ENCODE measurements at places on chromosomes 6 and 20. TPM values are rescaled to one million over a fixed set of nuclear protein-coding genes. Genes with fewer than 3 reads are reported as not detected.

Gene FHL5
- total RNA-seq: not detected

GRCh38 chr20:39660226-39660625, 698.1 kb downstream of the DHX35 start:
- no peak overlapping the region for H3K4me3 ChIP-seq
- no peaks in the 10 kb centered on the region for H3K27me3 ChIP-seq
- DNase-seq: no peak
- H3K36me3 ChIP-seq: no peaks in the 10 kb centered on the region
- no peaks in the 10 kb centered on the region for H3K4me1 ChIP-seq
- H3K27ac ChIP-seq: no peak overlapping the region

DNA sequence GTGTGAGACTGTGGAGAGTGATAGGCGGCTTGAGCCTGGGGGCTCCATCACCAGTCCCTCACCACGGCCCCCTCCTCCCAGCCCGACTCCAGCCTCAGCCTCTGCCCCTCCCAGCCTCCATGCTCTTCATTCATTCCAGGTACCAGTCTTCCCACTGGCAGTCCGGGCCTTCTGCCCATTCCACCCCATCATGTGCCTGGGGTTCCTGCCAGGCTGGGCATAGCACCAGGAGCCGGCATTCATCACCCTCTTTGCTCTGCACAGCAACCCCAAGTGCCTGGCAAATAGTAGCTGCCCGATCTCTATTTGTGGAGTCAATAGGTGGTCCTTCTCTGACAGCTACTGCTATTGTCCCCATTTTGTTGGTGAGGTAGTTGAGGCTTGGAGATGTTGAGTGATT, 39.6 kb upstream of the GTSF1L start:
- no peak for DNase-seq
- no peaks in the 10 kb centered on the region for H3K27me3 ChIP-seq
- H3K36me3 ChIP-seq: no peaks in the 10 kb centered on the region
- no peaks in the 10 kb centered on the region for H3K4me1 ChIP-seq

DNA sequence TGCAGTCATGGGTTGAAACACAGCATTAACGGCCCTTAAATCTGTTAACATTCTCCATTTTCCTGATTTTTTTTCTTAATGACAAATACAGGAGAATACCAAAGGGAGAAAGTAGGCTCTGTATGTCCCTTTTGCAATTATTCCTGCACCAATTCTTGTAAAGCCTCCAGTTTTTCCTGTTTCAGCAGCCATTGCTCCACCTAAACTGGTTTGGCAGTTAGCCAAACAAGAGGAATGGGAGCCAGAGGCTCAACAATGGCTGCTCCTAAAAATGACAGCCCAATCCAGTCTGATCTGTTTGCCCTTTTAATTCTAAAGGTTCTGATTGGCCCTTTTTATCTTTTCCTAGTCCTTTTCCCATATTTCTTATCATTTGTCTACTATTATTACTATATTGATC, 284.2 kb upstream of the SGK1 start:
- H3K36me3 ChIP-seq: peaks cover 16% of the 10 kb centered on the region
- H3K27ac ChIP-seq: no peak overlapping the region
- DNase-seq: no peak

DNA sequence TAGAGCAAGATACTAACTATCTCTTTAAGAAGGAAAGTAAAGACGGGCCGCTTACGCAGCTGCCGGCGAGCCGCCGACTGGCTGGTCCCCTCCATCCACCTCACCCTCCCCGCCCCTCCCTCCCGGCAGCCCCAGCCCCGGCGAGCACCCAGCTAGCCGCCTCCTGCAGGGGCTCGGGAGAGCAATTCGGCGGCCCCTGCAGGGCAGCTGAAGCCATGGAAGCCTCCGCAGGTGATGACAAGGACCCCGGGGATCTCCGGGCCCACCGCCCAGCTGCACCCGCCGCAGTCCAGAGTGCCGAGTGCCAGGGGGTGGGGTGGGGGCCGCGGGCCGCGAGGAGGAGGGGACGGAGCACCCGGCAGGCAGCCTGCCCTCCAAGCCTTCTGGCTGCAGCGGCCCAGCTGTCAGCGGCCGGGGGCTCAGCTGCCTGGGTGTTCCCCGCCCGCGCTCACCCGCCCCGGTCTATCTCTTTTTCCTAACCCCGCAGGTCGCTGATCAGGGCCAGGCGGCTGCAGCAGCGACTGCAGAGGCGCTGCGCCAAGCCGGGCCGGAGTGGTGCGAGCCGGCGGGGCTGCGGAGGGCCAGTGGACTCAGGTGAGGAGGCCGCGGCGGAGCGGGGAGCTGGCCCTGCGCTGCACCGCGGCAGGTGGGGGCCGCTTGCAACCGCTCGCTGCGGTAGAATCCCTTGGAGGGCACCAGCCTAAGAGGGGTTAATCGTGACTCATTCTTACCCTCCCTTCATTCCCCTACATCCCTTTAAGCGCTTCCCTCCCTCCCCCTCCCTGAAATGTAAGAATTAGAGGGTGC, at the start of gene SNPH:
Gene SNPH (plus strand): TSS at position 128 of the 807 bp plus-strand sequence. CDS start 29,946 bp downstream, outside the sequence.
- no peak within 1 kb of the TSS for H3K27ac ChIP-seq
- no peaks in the 10 kb centered on the region for H3K27me3 ChIP-seq
- H3K36me3 ChIP-seq: no peaks in the 10 kb centered on the region
- DNase-seq: peak; percentile 82

GRCh38 chr20:13299401-13299800, 78.3 kb downstream of the ISM1 start:
- H3K27ac ChIP-seq: no peak overlapping the region
- no peak for DNase-seq
- no peaks in the 10 kb centered on the region for H3K4me1 ChIP-seq
- H3K36me3 ChIP-seq: no peaks in the 10 kb centered on the region

DNA sequence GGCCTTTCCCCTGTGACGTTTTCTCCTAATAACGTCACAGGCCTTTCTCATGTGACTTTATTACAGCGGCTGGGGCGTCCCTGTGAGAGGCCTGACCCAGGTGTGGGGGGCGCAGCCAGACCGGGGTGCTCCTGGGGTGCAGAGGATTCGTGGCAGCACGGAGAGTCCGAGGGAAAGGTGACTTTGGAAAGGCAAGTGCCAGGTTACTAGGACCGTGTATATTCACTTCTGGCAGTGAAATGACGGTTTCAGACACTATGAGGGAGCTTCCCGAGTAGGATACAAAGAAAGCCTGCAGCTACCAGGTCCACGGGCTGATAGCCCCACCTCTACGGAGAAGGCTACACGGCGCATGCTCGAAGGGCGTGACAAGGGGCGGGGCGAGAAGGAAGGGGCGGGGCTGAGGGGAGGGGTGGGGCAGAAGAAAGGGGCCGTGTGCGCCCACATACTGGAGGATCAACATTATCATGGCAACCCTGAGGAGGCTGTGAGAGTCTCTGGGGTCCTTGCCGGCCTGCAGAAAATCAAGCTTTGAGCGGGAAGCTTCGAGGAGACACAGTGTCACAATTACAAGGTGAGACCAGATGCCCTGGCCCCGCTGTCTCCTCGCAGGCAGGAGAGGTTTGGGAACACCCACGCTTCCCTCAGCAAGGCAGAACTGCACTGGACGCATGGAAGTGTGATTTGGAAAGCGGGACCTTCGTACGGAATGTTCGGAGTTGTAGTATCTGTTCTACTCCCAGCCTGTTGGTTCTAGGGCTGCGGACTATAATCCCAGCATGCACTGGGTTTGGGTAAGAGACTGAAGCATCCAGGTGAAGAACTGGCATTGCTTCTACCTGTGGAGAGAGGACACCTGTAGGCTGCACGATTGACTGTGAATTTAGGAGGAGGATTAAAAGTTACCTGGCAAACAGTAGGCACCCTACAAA, 54.4 kb upstream of the ZNF337 start:
- H3K4me3 ChIP-seq: peak overlapping the region; percentile 40
- no peaks in the 10 kb centered on the region for H3K4me1 ChIP-seq
- no peak overlapping the region for H3K27ac ChIP-seq
- no peaks in the 10 kb centered on the region for H3K27me3 ChIP-seq

- 0 out of 2 replicates have a peak, but pooled peaks cover 9% of the 10 kb centered on the region for H3K36me3 ChIP-seq
- no peaks in the 10 kb centered on the region for H3K4me1 ChIP-seq
- no peak overlapping the region for H3K27ac ChIP-seq
- H3K4me3 ChIP-seq: no peak overlapping the region
These were observed 307.2 kb downstream of the SOX4 start for GRCh38 chr6:21900730-21901129.

- no peak overlapping the region for H3K27ac ChIP-seq
- H3K27me3 ChIP-seq: no peaks in the 10 kb centered on the region
- H3K4me1 ChIP-seq: no peaks in the 10 kb centered on the region
- H3K4me3 ChIP-seq: no peak overlapping the region
- DNase-seq: no peak
These were observed 42.5 kb upstream of the THBS2 start for GRCh38 chr6:169296170-169296569.

GRCh38 chr20:9616833-9617461, 102.6 kb downstream of the LAMP5 start:
- peak; percentile 55 for DNase-seq
- no peaks in the 10 kb centered on the region for H3K27me3 ChIP-seq
- no peaks in the 10 kb centered on the region for H3K4me1 ChIP-seq
- H3K4me3 ChIP-seq: no peak overlapping the region
- H3K27ac ChIP-seq: no peak overlapping the region

DNA sequence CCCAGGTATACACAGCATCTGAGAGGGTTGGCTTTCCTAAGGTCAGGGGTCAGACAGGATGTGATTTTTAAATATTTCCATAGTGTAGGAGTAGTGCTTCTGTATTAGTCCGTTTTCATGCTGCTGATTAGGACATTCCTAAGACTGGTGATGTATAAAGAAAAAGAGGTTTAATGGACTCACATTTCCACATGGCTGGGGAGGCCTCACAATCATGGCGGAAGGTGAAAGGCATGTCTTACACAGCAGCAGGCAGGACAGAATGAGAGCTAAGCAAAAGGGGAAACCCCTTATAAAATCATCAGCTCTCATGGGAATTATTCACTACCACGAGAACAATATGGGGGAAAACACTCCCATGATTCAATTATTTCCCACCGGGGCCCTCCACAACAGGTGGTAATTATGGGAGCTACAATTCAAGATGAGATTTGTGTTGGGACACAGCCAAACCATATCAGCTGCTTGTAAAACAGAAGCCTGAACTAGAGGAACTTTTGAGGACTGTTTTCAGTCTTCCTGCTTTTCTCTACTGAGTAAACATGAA, 91.0 kb upstream of the MEI4 start:
- no peaks in the 10 kb centered on the region for H3K36me3 ChIP-seq
- DNase-seq: no peak
- H3K4me3 ChIP-seq: no peak overlapping the region
- H3K27ac ChIP-seq: no peak overlapping the region

- DNase-seq: no peak
- no peaks in the 10 kb centered on the region for H3K27me3 ChIP-seq
- no peaks in the 10 kb centered on the region for H3K36me3 ChIP-seq
- peak overlapping the region; percentile 48 for H3K4me3 ChIP-seq
- H3K27ac ChIP-seq: no peak overlapping the region
These were observed 21.9 kb downstream of the BHLHE23 start for GRCh38 chr20:62984666-62985443.

Gene TRIM10
- 0.09 TPM for total RNA-seq

GRCh38 chr6:11356404-11357155, 124.1 kb upstream of the NEDD9 start:
- H3K27me3 ChIP-seq: no peaks in the 10 kb centered on the region
- DNase-seq: no peak
- no peak overlapping the region for H3K4me3 ChIP-seq
- H3K27ac ChIP-seq: no peak overlapping the region

Gene CPNE5
- total RNA-seq: 0.52 TPM

Gene TENT5A
- 1.6 TPM for total RNA-seq

Gene PRSS16
- total RNA-seq: 17.7 TPM

- H3K27ac ChIP-seq: no peak overlapping the region
- no peak overlapping the region for H3K4me3 ChIP-seq
- H3K27me3 ChIP-seq: no peaks in the 10 kb centered on the region
- no peaks in the 10 kb centered on the region for H3K4me1 ChIP-seq
- H3K36me3 ChIP-seq: no peaks in the 10 kb centered on the region
These were observed 84.0 kb upstream of the SLC22A16 start for GRCh38 chr6:110560239-110561007.

DNA sequence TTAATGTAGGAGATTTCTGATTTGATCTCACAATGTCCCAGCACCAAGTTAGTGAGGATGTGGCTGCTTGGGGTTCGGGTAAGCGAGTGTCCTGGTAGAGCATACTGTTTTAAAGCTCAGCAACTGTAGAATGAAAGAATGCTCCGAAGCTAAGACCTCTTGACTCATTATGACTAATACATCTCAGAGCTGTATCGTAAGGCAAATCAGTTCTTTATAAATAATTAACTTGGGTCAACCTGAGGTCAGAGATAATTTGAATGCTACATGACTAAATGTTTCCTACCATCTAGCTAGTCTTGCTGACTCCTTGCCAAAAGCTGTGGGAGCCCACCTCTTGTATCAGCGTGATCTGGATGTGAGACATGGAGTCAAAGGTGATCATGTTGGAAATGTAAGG, 128.8 kb upstream of the PDE7B start:
- H3K36me3 ChIP-seq: peaks cover 16% of the 10 kb centered on the region
- H3K4me3 ChIP-seq: no peak overlapping the region
- H3K4me1 ChIP-seq: no peaks in the 10 kb centered on the region
- DNase-seq: no peak
- no peaks in the 10 kb centered on the region for H3K27me3 ChIP-seq

- peaks cover 9% of the 10 kb centered on the region for H3K4me1 ChIP-seq
- no peaks in the 10 kb centered on the region for H3K27me3 ChIP-seq
- no peak overlapping the region for H3K4me3 ChIP-seq
- DNase-seq: no peak
- no peaks in the 10 kb centered on the region for H3K36me3 ChIP-seq
These were observed 124.8 kb downstream of the INSM1 start for GRCh38 chr20:20492521-20493332.

Gene SNAP25
- 0.13 TPM for total RNA-seq

- no peak overlapping the region for H3K27ac ChIP-seq
- DNase-seq: no peak
- no peak overlapping the region for H3K4me3 ChIP-seq
- no peaks in the 10 kb centered on the region for H3K4me1 ChIP-seq
- no peaks in the 10 kb centered on the region for H3K27me3 ChIP-seq
These were observed 3.5 kb upstream of the UCKL1 start for GRCh38 chr20:63959699-63960075.

DNA sequence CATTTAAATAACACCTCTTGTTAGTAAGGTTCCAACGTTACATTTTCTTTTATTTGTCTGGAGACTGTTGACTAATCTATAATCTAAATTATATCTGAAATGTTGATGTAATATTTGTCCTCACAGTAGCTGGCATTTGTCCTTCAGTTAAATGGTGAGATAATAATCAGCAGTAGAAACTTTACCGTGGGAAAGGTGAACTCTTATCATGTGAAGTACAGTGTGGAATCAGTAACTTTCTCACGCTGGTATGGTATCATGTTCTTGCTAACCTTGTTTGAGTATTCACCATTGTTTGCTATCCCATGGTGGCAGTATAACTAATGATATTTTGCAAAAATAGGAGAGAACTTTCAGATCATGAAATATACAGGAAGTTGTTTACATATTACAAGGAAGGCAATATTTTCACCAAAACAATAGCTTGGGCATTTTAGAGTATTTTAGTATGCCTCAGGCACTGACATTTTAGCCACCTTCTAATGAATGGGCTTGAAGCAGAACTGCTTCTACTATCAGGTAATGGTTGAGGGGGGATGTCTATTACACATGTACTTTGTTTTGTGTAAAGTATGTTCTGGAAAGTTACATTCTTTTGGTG, 4.8 kb downstream of the GMNN start:
- no peak overlapping the region for H3K4me3 ChIP-seq
- no peak overlapping the region for H3K27ac ChIP-seq
- no peak for DNase-seq
- no peaks in the 10 kb centered on the region for H3K4me1 ChIP-seq
- H3K36me3 ChIP-seq: peaks cover 70% of the 10 kb centered on the region
- H3K27me3 ChIP-seq: no peaks in the 10 kb centered on the region

Measured in H9 (cell line).